T-helper 1 cell (primary cell): ENCODE measurements at places on chromosomes 12 and 14.

DNA sequence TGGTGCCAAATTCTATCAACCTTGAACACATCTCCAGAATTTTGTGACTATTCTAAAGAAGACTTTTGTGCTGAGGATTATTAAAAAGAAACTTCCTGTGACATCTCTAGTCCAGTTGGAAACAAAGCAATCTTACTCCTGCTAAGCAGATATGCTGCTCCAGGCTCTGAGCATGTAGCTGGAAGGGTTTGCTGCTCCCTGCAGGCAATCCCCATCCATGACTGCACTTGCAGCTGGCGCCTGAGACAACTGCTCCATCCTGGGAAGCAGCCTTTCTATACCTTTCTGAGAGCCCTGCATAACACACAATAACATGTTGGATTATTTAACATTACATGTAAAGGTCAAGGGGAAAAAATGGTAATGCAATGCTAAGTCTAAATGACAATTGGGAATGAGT is 105.1 kb downstream of the NDUFA12 start:
- no peak for DNase-seq

- no peak for DNase-seq
Observed at GRCh38 chr12:32211900-32212156, 105.2 kb downstream of the BICD1 start.

GRCh38 chr12:62631471-62632410 is 165.1 kb downstream of the MON2 start:
- peak; percentile 12 for DNase-seq

GRCh38 chr12:49413010-49413409 is 45.7 kb downstream of the SPATS2 start:
- no peak for DNase-seq

- no peak for DNase-seq
Observed at GRCh38 chr14:86430853-86431252, 900.9 kb downstream of the FLRT2 start.
